MG63 (cell line): ENCODE measurements at places on chromosomes 13 and 19.

DNA sequence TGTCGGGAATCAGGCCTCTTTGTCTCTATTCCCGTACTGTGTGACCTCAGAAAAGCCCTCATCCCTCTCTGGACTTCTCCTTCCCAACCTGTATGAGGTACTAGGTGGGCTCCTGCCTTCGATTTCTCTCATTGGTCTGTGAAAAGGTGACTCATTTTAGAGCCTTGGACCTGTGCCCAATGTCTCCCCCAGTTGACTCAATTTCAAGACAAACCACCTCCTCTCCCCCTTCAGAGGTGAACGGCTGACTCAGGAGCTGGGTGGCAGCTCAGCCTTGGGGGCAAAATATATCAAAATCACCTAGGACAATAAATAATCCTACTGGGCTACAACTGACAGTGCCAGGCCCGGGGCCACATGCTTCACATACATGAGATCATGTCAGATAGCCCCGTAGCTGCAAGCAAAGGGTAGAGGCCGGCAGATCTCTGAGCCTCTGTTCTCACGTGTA is 630 bp downstream of the COQ8B start:
- peak; percentile 73 for DNase-seq

GRCh38 chr13:38042771-38043170 is 173.2 kb upstream of the TRPC4 start:
- DNase-seq, result peak; percentile 22

DNA sequence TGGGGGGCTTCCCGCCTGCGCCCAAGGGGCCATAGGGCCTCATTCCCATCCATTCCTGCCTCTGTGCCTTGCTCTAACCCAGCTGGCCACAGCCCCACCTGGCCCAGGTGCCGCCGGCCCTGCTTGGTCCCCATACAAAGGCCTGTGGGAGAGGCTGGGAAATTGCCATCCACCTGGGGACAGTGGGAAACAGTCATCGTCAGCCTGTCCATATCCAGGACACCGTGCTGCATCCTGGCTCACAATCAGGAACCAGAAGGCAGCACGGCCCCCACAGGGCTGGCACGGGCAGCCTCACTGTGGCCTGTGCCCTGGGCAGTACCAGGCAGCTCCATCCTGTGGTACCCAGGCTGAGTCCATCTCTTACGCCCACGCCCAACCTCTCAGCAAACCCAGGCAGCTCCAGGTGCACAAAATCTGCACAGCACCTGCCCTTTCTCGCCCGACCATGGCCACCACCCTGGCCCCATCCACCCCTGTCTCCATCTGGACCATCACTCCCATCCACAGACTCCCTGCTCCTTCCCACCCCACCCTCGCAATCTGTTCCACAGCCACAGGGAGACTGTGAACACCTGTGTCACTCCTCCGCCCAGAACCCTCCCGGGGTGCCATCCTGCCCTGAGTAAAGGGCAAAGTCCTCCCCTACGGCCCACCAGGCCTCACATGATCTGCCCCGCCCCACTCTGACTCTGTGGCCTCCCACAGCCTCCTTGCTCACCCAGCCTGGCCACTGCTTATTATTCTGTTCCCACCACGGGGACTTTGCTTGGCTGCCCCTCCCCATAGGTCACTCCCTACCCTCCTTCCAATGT is 21.1 kb upstream of the FBXO27 start:
- DNase-seq, result no peak

GRCh38 chr13:25253702-25254101 is 33.6 kb downstream of the MTMR6 start:
- no peak for DNase-seq

- DNase-seq, result no peak
Measured at GRCh38 chr13:90673746-90674145, 673.7 kb upstream of the MIR17HG start.

- DNase-seq, result no peak
Measured at GRCh38 chr13:38979891-38980749, 10.5 kb downstream of the STOML3 start.

GRCh38 chr13:20891034-20891433 is 11.5 kb downstream of the XPO4 start:
- no peak for DNase-seq

DNA sequence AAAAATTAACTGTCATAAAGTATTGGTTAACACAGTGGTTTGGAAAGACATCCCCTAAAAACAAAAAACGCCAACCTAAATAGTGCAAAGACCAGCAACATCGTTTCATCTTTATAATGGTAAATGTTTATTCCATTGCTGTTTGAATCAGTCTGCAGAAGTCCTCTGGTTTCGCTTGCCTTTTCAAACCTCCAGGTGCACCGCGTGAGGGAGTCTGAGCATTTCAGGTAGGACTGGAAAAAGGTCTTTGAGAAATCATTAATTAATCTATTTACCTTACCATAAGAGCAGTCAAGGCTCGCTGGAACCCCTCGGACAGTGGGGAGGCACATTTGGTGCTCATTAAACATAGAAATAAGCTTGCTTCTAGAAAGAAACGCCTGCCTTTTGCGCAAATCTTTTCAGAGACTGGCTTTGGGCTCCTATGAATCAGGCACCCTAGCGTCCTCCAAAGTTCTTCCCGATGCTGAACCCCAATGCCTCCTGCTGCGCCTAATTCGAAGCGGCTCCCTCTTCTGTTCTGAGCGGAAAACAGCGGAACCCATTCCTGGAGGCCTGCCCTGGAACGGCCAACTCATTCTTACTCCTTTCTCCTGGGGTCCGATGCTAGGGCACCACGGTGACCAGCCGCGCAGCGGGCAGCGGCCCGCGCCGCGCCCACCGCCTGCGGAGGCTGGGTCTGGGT is 951 bp upstream of the MTUS2 start:
- DNase-seq, result peak; percentile 22

DNA sequence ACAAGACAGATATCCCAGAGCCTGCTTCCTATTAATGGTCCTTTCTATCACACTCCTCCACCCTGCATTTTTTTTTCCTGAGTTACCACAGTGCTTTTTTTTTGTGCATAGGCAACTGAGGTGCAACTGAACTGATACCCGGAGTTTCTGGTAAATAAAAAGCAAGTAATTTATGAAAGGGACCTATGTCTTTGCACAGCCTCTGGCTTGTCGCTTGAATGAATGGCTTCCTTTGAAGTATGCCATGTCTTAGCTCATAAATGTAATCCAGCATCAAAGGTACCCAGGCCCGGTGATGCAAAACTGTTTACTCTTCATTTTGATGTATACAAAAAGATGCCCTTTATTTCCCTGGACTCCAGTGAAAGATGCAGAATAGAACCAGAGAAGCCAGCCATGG is 31.8 kb downstream of the GSX1 start:
- no peak for DNase-seq

GRCh38 chr13:76725896-76726295 is 160.3 kb downstream of the KCTD12 start:
- no peak for DNase-seq

- DNase-seq, result no peak
Measured at GRCh38 chr19:48739404-48740163, 826 bp downstream of the RASIP1 start.

GRCh38 chr13:99332456-99332855 is 25.3 kb upstream of the GPR183 start:
- no peak for DNase-seq
